ENCODE measurements at places on chromosomes 3 and 15. TPM values are rescaled to one million over a fixed set of nuclear protein-coding genes. Genes with fewer than 3 reads are reported as not detected.

The SCAANT1 gene
- total RNA-seq: not detected

The PLOD2 gene
- 84.5 TPM for total RNA-seq

The CD96 gene
- total RNA-seq: not detected

The RTP3 gene
- not detected for total RNA-seq

The CLDN11 gene
- total RNA-seq: 0.35 TPM

The ITPKA gene
- total RNA-seq: 6.0 TPM

The CLRN1 gene
- not detected for total RNA-seq

The TBC1D23 gene
- total RNA-seq: 19.3 TPM

The CCR2 gene
- not detected for total RNA-seq

The GHRL gene
- total RNA-seq: not detected

The CSPG5 gene
- 5.0 TPM for total RNA-seq

The MEGF11 gene
- 0.30 TPM for total RNA-seq

The ANKUB1 gene
- not detected for total RNA-seq

The FES gene
- 19.8 TPM for total RNA-seq

The CEP63 gene
- 19.9 TPM for total RNA-seq

The TGM5 gene
- not detected for total RNA-seq

The GHSR gene
- not detected for total RNA-seq

The C3orf49 gene
- total RNA-seq: not detected

The RARB gene
- total RNA-seq: 27.2 TPM

The TMA7 gene
- 172 TPM for total RNA-seq

The PIGZ gene
- total RNA-seq: 8.1 TPM

The GOLGA6A gene
- not detected for total RNA-seq

The DUSP7 gene
- total RNA-seq: 39.5 TPM

The TICRR gene
- total RNA-seq: 11.0 TPM

The MRPL3 gene
- total RNA-seq: 74.4 TPM

The EPHB3 gene
- 132 TPM for total RNA-seq

The TMEM266 gene
- total RNA-seq: 0.74 TPM

The PLA2G4F gene
- total RNA-seq: 0.78 TPM

The IMPG2 gene
- 0.49 TPM for total RNA-seq
